ENCODE measurements at places on chromosomes 6 and 20. TPM values are rescaled to one million over a fixed set of nuclear protein-coding genes. Genes with fewer than 3 reads are reported as not detected.

Gene ZNF512B
- total RNA-seq = 15.9 TPM

Gene LSM14B
- 97.8 TPM for total RNA-seq

Gene GGTLC1
- not detected for total RNA-seq

DNA sequence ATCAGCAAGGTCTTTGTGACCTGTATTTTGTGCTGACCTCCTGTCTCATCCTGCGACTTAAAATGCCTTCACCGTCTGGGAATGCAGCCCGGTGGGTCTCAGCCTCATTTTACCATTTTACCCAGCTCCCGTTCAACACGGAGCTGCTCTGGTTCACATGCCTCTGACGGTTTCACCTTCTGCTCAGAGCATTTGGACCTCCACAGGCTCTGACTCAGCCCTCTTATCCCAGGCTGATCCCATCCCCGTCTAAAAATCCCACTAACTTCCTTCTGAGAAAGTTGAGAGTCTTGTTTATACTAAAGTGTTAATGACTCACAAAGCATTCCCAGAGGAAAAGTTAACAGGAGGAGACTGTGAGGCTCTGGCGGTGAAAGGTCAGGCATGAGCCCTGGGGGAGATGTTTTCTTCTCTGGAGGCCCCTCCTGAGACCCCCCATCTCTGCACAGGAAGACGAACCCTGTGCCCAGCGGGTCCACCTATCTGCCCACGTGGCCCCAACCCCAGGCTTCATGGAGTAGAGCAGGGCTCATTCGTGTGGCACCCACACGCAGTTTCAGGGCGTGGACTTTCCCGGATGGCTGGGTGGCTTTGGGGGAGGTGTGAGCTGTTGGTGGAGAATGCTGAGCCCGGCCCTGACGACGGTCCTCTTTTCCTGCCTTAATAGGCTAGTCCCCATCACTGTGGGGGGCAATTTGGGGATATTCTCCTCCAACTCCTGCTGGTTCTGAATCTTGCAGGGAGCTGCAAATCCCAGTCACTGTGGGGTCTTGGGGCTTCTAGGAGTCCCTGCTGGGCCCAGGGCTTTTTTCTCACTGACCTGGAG lies 3.3 kb upstream of the BIRC7 start:
- DNase-seq = no peak

GRCh38 chr20:15252304-15252703 lies 914.9 kb upstream of the FLRT3 start:
- no peak for DNase-seq

GRCh38 chr6:101689156-101689555 lies 295.6 kb downstream of the GRIK2 start:
- no peak for DNase-seq

DNA sequence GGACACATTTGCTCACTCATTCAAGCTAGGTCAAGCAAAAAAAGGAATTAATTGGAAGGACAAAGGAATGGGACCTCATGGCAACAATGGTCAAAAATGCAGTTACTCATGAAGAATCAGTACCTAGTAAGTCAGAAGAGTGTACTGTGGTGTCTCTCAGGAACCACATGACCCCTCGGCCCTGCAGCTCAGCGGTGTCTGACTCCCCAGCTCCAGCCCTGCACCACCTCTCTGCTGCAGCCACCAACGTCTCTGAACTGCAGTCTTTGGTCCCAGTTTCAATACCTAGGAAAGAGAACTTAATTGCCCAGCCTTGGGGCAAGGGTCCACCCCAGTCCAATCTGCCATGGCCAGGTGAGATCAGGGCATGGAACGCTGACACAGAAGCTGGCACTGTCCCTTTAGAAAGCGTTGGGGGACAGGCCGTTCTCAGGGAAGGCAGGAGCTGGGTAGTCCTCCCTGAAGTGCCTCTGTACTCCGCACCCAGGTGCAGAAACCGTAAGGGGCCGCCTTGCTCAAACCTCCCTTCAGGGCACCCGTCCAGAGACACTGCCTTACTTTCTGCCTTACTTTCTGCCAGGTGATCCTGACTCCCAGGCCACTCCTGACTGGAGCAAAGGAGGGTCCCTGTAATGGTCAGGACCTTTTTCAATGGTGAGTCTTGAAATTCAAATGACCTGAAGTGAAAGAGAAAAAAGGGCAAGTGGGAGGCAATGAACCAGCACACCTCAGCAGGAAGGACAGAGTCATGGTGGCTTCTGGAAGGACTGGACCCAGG lies 13.2 kb upstream of the NELFCD start:
- no peak for DNase-seq

DNA sequence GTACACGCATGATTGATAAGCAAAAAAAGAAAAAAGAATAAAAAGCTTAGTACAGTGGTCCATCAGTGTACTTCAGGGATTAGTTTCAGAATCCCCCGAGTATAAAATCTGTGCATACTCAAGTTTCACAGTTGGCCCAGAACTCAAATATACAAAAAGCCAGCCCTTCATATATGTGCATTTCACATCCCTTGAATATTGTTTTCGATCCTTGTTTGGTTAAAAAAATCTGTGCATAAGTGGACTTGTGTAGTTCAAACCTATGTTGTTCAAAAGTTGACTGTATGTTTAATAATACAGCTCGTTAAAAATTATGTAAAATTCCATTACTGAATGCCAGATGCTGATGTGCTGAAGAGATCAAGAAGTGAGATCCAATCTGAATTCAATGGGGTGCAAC lies 54.2 kb downstream of the LHFPL5 start:
- no peak for DNase-seq

DNA sequence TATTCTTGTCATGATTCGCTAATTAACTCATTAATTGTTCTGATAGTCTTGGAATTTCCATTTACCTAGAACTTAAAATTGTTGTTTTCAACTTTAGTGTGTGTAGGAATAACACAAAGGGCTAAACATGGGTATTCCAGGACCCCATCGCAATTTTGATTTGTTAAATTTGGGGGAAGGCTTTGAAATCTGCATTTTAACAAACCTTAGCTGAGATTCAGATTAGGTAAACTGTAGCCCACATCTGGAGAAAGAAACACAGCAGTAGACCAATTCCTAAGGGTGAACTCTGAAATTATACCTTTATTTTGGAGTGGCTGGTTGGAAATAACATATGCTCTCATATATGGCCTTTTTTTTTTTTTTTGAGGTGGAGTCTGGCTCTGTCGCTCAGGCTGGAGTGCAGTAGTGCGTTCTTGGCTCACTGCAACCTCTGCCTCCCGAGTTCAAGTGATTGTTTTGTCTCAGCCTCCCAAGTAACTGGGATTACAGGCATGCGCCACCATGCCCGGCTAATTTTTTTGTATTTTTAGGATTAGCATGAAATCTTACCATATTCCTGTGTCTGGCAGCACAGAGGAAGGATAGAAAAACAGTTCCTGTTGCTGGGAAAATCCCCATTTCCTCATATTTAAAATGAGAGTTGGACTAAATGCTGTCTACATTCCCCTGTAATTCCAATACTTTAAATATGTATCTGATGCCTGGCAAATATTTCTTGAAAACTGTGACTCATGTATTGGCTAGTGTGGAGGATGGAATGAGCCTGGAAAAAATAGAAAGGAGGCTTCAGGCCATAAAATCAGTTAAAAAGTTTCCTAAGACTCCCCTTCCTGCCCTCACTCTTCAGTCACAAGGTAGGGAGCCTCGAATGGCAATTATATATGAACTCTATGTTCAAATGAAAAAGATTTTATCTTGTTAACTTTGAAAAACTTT lies 96.7 kb upstream of the FAM184A start:
- DNase-seq = no peak

DNA sequence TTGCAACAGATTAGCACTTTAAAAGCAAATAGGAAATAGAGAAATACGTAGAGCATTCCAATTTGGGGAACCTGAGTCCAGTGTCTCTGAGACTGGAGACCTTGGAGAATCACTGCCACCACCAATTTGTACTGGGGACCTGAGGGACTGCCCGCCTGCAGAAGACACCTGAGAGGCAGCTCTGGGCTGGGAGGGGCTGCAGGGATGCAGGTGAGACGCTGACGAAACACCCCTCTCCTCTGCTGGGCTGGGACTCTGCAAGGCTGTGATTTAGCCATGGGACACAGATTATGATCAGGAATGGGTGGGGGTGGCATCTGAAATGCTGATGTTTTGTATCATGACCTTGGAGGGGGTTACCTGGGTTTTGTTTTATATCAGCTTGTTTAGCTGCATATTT lies 7.0 kb upstream of the APMAP start:
- no peak for DNase-seq
